ENCODE measurements at places on chromosomes 12 and 14.

GRCh38 chr14:66038212-66038611 lies 448.0 kb upstream of the CCDC196 start:
- no peaks in the 10 kb centered on the region for H3K36me3 ChIP-seq
- H3K4me1 ChIP-seq: no peaks in the 10 kb centered on the region
- H3K27ac ChIP-seq: no peak overlapping the region
- H3K4me3 ChIP-seq: no peak overlapping the region
- no peak for DNase-seq

GRCh38 chr12:28486521-28486920 lies 296.3 kb downstream of the CCDC91 start:
- H3K4me1 ChIP-seq: no peaks in the 10 kb centered on the region
- H3K27ac ChIP-seq: no peak overlapping the region
- no peak for DNase-seq
- H3K4me3 ChIP-seq: no peak overlapping the region
- no peaks in the 10 kb centered on the region for H3K27me3 ChIP-seq

GRCh38 chr12:49296836-49297694 lies 2.1 kb downstream of the PRPH start:
- H3K27ac ChIP-seq: no peak overlapping the region
- no peaks in the 10 kb centered on the region for H3K27me3 ChIP-seq
- no peaks in the 10 kb centered on the region for H3K4me1 ChIP-seq
- H3K36me3 ChIP-seq: no peaks in the 10 kb centered on the region
- peak overlapping the region; percentile 36 for H3K4me3 ChIP-seq
- peak; percentile 24 for DNase-seq

DNA sequence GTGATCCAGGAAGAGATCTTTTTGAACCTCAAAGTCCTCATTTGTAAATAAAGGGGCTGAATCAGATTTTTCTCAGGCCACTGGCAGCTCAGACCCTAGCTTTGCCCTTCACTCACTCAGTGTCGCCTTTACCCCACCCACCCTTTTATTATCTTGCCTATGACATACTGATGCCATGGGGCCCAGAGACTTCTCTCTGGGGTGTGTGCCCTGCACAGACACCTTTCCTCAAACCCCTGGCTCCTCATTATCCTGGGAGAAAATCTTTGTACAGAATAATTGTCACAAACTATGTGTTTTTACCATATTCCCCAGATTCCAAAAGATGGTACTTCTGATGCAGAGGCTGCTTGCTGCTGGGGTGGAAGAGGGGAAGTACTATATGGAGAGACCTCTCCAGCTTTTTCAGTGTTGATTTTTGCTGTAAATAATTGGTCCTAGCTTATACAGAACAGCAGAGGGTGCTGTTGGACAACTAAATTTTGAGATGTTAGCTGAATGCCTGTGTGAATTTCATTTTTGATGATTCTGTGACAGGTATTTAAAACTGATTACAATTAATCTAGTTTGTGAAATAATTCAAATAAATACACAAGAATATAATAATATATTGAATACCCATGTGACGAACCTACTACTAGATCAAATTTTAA lies 53.9 kb upstream of the DCD start:
- no peaks in the 10 kb centered on the region for H3K27me3 ChIP-seq
- no peak overlapping the region for H3K4me3 ChIP-seq
- peaks cover 5% of the 10 kb centered on the region for H3K4me1 ChIP-seq
- peak; percentile 80 for DNase-seq
- no peak overlapping the region for H3K27ac ChIP-seq

DNA sequence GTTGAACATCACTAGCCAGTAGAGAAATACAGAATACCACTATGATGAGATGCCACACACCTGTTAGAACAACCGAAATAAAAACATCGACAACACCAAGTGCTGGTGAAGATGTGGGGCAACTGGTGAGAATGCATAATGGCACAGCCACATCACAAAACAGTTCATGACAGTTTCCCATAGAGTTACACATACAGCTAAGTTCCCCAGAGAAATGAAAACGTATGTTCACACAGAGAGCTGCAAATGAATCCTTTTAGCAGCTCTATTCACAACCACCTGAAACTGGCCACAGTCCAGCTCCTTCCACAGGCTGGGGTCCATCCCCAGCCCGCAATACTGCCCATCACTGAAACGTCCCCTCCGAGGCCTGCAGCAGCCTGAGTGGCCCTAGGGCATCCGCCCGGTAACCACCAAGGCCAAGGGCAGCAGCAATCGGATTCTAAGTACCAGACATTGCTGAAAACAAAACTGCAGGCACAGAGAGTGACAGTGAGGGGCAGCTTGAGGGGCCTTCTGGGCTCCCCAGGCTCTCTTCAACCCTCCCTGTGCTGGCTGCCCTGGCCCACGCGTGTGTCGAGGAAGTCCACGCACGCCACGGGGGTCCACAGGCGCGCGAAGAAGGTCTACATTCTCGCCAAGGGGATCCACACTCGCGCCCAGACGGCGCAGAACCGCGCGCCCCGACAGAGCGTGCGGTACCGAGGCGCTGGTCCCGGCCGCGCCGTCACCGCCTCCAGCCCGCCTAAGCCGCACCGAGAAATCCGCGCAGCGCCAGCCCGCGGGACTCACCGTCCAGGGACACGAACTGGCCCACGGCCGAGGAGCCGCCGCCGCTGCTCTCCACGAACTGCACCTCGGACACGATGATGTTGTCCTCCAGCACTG lies 903 bp downstream of the BRF1 start:
- H3K36me3 ChIP-seq: no peaks in the 10 kb centered on the region
- peak; percentile 41 for DNase-seq
- peaks cover 8% of the 10 kb centered on the region for H3K4me1 ChIP-seq
- H3K4me3 ChIP-seq: peak overlapping the region; percentile 95
- H3K27ac ChIP-seq: peak overlapping the region; percentile 78

- H3K4me1 ChIP-seq: no peaks in the 10 kb centered on the region
- no peak overlapping the region for H3K27ac ChIP-seq
- no peaks in the 10 kb centered on the region for H3K36me3 ChIP-seq
- peaks cover 2% of the 10 kb centered on the region for H3K27me3 ChIP-seq
These were observed 10.8 kb downstream of the KCNK10 start for GRCh38 chr14:88312257-88312656.

GRCh38 chr12:49672301-49673217 lies 34.6 kb downstream of the FMNL3 start:
- H3K36me3 ChIP-seq: no peaks in the 10 kb centered on the region
- no peaks in the 10 kb centered on the region for H3K27me3 ChIP-seq

DNA sequence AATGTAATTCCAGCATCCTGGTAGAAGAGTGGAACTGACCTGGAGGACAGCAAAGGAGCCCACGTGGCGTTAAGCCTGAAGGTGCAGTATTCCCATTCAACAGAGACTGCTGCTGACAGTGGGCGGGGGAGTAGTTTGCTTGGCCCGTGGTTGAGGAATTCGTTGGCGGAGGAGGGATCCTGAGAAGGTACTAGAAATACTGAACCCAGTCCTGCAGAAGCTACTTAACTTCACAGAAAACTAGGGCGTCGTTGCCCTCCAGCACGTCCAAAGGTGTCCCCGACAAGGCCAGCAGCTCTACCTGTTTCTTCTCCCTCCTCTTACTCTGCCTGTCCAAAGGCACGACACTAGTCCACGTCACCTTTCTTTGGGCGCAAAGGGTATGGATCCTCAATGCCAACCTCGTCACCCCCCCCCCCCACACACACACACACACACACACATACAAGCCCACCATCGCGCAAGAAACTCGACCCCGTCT lies 303 bp downstream of the PUS7L start:
- H3K4me1 ChIP-seq: peaks cover 40% of the 10 kb centered on the region
- no peak for DNase-seq
- peak overlapping the region; percentile 90 for H3K4me3 ChIP-seq
- no peaks in the 10 kb centered on the region for H3K27me3 ChIP-seq
- H3K36me3 ChIP-seq: peaks cover 6% of the 10 kb centered on the region

GRCh38 chr14:38143659-38144505 lies 63.8 kb upstream of the SSTR1 start:
- no peaks in the 10 kb centered on the region for H3K4me1 ChIP-seq
- no peaks in the 10 kb centered on the region for H3K36me3 ChIP-seq
- no peak overlapping the region for H3K27ac ChIP-seq
- no peaks in the 10 kb centered on the region for H3K27me3 ChIP-seq

- H3K27ac ChIP-seq: no peak overlapping the region
- H3K4me1 ChIP-seq: no peaks in the 10 kb centered on the region
- H3K4me3 ChIP-seq: no peak overlapping the region
- no peaks in the 10 kb centered on the region for H3K36me3 ChIP-seq
- H3K27me3 ChIP-seq: no peaks in the 10 kb centered on the region
These were observed 781.4 kb upstream of the TMEM132C start for GRCh38 chr12:127485528-127485927.

GRCh38 chr12:24116548-24116947 lies 167.1 kb upstream of the SOX5 start:
- H3K4me3 ChIP-seq: no peak overlapping the region
- H3K27me3 ChIP-seq: no peaks in the 10 kb centered on the region
- no peaks in the 10 kb centered on the region for H3K4me1 ChIP-seq

GRCh38 chr14:91872517-91873470 lies 5.5 kb upstream of the TC2N start:
- no peaks in the 10 kb centered on the region for H3K27me3 ChIP-seq
- H3K4me1 ChIP-seq: peaks cover 8% of the 10 kb centered on the region
- H3K36me3 ChIP-seq: no peaks in the 10 kb centered on the region
- peak; percentile 72 for DNase-seq

DNA sequence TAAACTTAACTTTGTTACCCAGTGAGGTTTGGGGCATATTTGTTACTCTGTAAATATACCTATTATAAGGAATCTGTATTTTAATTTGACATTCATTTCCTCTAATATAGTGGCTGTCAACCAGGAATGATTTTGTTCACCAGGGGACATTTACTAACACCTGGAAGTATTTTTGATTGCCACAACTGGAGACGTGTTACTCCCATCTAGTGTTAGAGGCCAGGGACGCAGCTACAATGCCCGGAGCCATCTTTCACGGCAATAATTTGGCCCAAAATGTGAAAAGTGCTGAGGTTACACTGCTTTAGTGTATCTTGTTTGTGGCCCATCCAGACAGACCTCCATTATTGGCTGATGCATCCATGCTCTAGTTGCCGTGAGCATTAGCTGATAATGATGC lies 881.3 kb upstream of the ATXN7L3B start:
- H3K27me3 ChIP-seq: no peaks in the 10 kb centered on the region
- no peaks in the 10 kb centered on the region for H3K36me3 ChIP-seq
- no peak for DNase-seq
- no peak overlapping the region for H3K4me3 ChIP-seq

DNA sequence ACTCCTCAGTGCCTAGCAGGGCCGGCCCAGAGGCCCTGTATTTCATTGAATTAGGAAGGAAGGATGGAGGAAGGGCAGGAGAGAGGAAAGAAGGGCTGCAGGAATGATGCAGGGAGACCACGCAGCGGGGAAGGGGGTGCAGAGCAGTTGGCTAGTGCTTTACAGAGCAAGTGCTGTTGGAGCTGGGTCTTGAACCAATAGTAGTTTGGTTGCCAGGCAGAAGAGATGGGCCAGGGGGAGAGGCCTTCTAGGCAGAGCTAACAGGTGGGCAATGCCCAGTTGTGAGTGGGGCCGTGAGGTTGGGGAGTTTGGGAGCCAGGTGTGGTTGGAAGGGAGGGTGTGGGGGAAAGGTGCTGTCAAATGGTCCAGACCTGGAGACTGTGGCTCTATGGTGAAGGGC lies 39.1 kb upstream of the SRSF5 start:
- no peaks in the 10 kb centered on the region for H3K4me1 ChIP-seq
- H3K27me3 ChIP-seq: no peaks in the 10 kb centered on the region
- H3K4me3 ChIP-seq: no peak overlapping the region
- H3K36me3 ChIP-seq: no peaks in the 10 kb centered on the region
- no peak overlapping the region for H3K27ac ChIP-seq

GRCh38 chr14:93369713-93370266 lies 22.8 kb downstream of the COX8C start:
- no peaks in the 10 kb centered on the region for H3K36me3 ChIP-seq
- H3K4me3 ChIP-seq: no peak overlapping the region
- peak; percentile 75 for DNase-seq
- H3K27ac ChIP-seq: no peak overlapping the region
- no peaks in the 10 kb centered on the region for H3K27me3 ChIP-seq
- H3K4me1 ChIP-seq: peaks cover 7% of the 10 kb centered on the region

GRCh38 chr14:82657186-82657675 lies 1123.6 kb upstream of the SEL1L start:
- H3K36me3 ChIP-seq: no peaks in the 10 kb centered on the region
- DNase-seq: no peak
- no peak overlapping the region for H3K27ac ChIP-seq
- H3K27me3 ChIP-seq: no peaks in the 10 kb centered on the region
- no peaks in the 10 kb centered on the region for H3K4me1 ChIP-seq

DNA sequence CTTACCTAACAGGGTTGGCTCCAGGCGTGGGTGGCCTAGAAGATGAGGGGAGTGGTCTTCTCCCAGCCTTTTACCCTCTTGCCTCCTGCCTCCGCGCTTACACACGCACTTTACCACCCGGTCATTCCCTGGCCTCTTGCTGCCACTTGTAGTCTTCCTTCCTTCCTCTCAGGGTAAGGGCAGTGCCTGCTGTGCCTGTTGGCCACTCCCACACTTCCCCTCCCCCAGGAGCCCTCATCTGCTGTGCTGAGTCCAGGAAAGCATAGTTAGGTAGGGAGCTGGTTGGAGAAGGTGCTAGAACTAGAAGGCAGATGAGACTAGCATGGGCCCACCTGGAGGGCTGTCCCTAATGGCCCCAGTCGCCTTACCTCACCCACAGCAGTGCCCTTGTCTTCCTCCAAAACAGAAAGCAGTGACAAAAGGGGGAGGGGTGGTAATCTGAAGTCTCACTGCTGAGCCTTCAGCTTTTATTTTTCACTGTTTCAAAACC lies 54.3 kb upstream of the SRSF5 start:
- H3K36me3 ChIP-seq: peaks cover 6% of the 10 kb centered on the region
- peak overlapping the region; percentile 30 for H3K4me3 ChIP-seq
- H3K4me1 ChIP-seq: peaks cover 65% of the 10 kb centered on the region
- no peaks in the 10 kb centered on the region for H3K27me3 ChIP-seq

- DNase-seq: no peak
- no peaks in the 10 kb centered on the region for H3K4me1 ChIP-seq
- H3K36me3 ChIP-seq: no peaks in the 10 kb centered on the region
These were observed 427.7 kb downstream of the FUT8 start for GRCh38 chr14:65840118-65840751.

GRCh38 chr14:98010784-98011183 lies 1213.6 kb downstream of the VRK1 start:
- no peaks in the 10 kb centered on the region for H3K36me3 ChIP-seq
- no peaks in the 10 kb centered on the region for H3K4me1 ChIP-seq
- no peak for DNase-seq
- H3K4me3 ChIP-seq: no peak overlapping the region
- peaks cover 2% of the 10 kb centered on the region for H3K27me3 ChIP-seq

GRCh38 chr12:39426636-39427240 lies 16.2 kb downstream of the KIF21A start:
- no peaks in the 10 kb centered on the region for H3K4me1 ChIP-seq
- no peak overlapping the region for H3K27ac ChIP-seq
- no peak overlapping the region for H3K4me3 ChIP-seq
- no peak for DNase-seq

GRCh38 chr14:100715332-100715731 lies 11.4 kb upstream of the DLK1 start:
- DNase-seq: no peak
- no peak overlapping the region for H3K4me3 ChIP-seq
- H3K27ac ChIP-seq: no peak overlapping the region
- H3K4me1 ChIP-seq: peaks cover 95% of the 10 kb centered on the region
- H3K36me3 ChIP-seq: no peaks in the 10 kb centered on the region
- no peaks in the 10 kb centered on the region for H3K27me3 ChIP-seq

GRCh38 chr12:102970780-102971179 lies 13.3 kb downstream of the ASCL1 start:
- DNase-seq: no peak
- H3K4me3 ChIP-seq: no peak overlapping the region
- no peak overlapping the region for H3K27ac ChIP-seq
- no peaks in the 10 kb centered on the region for H3K4me1 ChIP-seq
